ENCODE measurements at places on chromosomes 6 and 20. TPM values are rescaled to one million over a fixed set of nuclear protein-coding genes. Genes with fewer than 3 reads are reported as not detected.

Gene TRDN
- not detected for total RNA-seq

Gene TBC1D32
- 3.6 TPM for total RNA-seq

Gene C20orf202
- total RNA-seq = not detected

Gene PRICKLE4
- not detected for total RNA-seq

Gene SLC17A2
- total RNA-seq = not detected

Gene KIF6
- 0.22 TPM for total RNA-seq

Gene STMN3
- total RNA-seq = 112 TPM

Gene TREML1
- total RNA-seq = not detected

Gene PI3
- not detected for total RNA-seq

Gene HDGFL1
- not detected for total RNA-seq

Gene NKAPL
- total RNA-seq = 0.65 TPM

Gene OOEP
- not detected for total RNA-seq

Gene SLC17A3
- total RNA-seq = not detected

DNA sequence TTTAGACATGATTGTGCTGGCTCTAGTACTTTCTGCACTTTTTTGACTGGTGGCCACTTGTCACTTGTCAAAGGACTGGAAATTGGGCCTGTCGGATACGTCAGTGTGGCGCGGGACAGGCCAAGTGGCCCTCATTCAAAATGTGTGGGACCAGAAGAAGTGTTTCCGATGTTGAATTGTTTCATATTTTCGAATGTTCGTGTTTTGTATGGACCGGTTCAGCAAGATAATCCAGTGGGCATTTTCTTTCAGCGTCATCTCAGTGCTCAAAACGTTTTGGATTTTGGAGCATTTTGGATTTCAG is 3.5 kb downstream of the KIF25 start:
- no peak for DNase-seq

GRCh38 chr20:49245921-49246740 is 26.9 kb downstream of the DDX27 start:
- no peak for DNase-seq

DNA sequence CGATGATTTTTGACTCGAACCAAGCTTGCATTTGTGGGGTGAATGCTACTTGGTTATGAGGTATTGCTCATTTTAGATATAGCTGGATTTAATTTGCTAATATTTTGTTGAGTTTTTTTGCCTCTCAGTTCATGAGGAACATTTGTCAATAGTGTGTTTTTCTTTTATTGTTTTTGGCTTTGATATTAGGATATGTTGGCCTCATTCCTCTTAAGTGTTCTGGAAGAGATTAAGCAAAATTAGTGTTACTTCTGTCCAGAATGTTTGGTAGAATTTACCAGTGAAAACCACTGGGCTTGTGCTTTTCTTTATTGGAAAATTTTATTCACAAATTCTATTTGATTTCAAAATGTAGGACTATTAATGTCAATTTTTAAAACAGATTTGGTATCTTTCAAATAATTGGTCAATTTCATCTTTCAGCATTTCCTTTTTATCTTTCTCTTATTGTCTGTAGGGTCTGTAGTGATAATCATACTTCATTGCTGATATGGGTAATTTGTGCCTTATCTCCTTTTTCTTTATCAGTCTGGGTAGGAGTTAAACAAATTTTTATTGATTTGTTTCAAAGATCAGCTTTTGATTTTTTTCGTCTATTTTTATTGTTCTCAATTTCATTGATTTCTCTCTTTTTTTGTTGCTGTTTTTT is 14.1 kb downstream of the AIG1 start:
- no peak for DNase-seq

DNA sequence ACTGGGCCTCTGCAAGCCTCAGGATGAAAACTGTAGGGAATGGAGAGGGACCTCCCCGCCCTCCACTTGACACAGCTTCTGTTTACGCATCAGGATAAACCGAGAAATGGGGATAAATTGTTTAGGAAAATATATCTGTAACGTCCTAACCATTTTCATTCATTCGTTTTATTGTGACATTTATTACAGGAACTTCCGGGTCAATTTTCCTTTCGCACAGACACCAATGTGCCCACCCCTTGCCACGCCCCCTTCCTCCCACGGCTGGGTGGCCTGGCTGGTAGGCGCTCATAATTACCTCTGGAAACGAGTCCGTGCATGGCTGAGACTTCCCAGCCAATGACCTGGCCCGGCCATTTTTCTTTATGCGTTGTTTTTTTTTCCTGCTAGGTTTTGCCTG is 96.1 kb downstream of the BMP7 start:
- DNase-seq = no peak

- DNase-seq = no peak
These were observed 83.2 kb downstream of the CDC5L start for GRCh38 chr6:44470746-44471145.

DNA sequence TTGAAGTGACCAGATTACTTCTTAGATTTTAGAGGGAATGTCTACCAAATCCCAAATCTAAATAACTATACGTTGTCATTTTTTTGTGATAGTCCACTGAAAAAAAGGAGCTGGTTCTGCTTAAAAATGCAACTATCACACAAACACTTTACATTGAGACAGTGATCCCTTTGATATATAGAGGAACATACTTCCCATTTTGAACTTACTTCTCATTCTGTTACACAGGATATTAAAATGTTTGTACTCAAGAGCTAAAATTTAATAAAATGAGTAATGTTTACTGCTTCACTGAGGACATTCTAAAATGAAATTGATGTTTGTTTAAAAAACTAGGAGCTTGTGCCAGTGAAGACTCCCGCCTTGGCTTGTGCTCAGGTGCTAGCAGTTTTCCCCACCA is 174.1 kb downstream of the CARMIL1 start:
- no peak for DNase-seq

GRCh38 chr20:4896971-4897497 is 104.3 kb downstream of the SLC23A2 start:
- no peak for DNase-seq

- no peak for DNase-seq
These were observed 663 bp downstream of the FYN start for GRCh38 chr6:111872401-111873177.

DNA sequence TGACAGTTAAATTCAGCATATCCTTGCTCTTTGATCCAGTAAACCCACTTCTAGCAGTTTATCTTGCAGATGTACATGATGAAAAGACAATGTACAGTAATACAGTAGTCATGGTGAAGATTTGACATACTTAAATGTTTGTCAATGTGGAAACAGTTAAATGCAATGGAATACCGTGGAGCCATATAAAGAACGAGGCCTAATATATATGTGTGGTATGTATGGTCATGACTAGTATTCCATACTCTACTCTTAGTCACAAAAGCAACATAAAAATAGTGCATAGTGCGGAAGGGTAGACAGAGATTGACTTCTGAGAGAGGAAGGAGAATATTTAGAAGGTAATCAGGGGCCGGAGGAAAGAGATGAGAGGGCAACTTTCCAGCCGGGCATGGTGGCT is 70.7 kb upstream of the ARMC2 start:
- no peak for DNase-seq

GRCh38 chr20:40286975-40287531 is 402.0 kb downstream of the MAFB start:
- DNase-seq = no peak

DNA sequence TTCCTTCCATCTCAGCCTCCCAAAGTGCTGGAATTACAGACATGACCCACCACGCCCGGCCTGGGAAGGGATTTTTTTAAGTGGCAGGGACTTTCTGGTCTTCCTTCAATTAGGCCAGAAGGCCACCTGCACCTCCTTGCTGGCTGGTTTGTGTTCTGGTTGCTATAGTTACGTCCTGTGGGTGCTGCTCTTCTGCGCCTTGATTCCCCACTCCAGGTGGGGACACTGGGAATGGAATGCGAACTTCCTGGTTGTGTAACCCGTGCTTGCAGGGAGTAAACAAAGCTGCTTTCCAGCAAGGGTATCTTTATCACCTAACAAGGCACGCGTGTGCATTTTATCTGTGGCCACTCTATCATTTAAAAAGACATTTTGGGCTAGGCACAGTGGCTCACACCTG is 117.7 kb downstream of the PLEKHG1 start:
- peak; percentile 23 for DNase-seq

- no peak for DNase-seq
These were observed 32.7 kb downstream of the GGTLC1 start for GRCh38 chr20:23955896-23956295.

GRCh38 chr20:61861054-61861841 is 204.4 kb downstream of the TAF4 start:
- DNase-seq = no peak

GRCh38 chr6:84785671-84786070 is 21.3 kb upstream of the TBX18 start:
- no peak for DNase-seq

- DNase-seq = no peak
These were observed 71.5 kb downstream of the FAM184A start for GRCh38 chr6:119006974-119007373.

- DNase-seq = no peak
These were observed 6.6 kb downstream of the TUBB start for GRCh38 chr6:30726506-30727413.

GRCh38 chr6:46690911-46691451 is 3.3 kb downstream of the TDRD6 start:
- DNase-seq = no peak

DNA sequence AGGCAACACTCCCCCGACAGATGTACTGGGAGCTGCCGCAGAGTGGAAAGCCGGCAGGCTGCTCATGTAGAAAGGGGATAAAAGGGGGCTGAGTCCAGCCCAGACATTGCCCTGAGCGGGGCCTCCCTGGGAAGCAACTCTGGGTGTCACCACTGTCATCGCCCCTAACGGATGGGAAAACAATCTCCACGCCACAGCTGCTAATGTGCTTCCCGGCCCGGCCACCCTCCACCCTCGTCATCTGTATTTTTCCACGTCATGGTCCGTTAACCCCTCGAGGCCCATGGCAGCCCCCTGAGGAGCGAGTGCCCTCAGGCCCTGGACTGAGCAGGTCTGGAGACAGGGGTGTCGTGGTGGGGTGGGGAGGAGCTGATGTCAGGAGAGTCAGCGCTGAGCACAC is 227.4 kb downstream of the DLL1 start:
- DNase-seq = no peak

DNA sequence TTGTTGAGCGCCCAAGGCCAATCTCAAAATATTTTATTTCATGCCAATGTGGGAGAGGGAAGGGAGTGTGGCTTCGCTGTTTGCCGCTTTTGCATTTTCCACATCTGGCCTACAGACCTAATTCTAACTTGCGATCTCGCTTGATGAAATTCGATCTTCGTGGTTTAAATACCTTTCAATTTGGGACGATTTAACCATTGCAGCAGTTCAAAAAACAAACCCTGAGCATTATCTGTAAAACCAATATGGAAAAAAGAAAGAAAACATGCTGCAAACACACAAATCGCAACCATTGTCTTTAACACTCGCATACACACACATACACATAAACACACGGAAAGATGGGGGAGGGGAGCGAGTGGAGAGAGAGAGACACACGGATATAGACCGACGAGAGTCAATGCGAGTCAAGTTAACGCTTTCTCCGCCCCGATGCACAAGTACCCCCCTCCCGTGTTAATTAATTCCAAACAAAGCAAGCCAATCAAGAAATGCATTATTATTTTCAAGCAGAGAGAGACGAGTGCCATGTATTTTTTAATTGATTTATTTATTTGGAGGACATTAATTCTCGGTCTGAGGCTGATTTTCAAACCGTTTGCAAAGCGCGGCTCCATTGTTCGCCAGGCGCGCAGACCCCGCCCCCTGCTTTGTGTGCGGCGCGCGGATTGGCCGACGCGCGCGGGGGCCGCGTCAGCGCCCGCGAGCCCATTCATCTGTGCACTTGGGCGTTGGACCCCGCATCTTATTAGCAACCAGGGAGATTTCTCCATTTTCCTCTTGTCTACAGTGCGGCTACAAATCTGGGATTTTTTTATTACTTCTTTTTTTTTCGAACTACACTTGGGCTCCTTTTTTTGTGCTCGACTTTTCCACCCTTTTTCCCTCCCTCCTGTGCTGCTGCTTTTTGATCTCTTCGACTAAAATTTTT is at the start of gene MARCKS:
TSS of gene MARCKS (plus strand) at position 721 of the 931 bp plus-strand sequence. CDS start 401 bp downstream, outside the sequence.
- no peak for DNase-seq

DNA sequence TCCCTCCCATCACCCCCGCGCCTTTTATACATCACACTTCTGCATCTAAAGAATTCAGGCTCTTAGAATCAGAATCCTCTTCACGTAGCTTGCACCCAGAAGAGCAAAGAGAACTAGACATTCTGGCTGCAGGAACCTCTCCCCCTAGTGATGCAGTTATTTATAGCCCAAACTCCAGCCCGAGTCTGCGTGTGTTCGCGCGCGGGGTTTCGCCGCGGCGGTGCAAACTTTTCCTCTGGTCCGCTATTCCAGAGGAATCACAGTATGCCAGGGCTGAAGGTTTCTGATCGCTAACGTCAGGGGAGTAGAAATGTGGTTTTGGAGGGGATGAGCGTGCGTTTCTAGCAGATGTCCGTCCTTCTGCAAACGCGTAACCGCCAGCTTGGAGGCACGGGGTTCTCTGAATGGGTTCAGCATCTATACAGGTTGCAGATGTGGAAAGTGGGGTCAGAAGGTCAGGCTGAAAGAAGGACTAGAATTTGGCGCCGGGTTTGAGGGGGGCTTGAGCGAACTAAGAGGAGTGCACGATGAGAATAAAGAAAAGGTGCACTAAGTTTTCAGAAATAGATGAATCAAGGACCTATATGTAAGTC is 1.8 kb downstream of the EPHA7 start:
- no peak for DNase-seq

DNA sequence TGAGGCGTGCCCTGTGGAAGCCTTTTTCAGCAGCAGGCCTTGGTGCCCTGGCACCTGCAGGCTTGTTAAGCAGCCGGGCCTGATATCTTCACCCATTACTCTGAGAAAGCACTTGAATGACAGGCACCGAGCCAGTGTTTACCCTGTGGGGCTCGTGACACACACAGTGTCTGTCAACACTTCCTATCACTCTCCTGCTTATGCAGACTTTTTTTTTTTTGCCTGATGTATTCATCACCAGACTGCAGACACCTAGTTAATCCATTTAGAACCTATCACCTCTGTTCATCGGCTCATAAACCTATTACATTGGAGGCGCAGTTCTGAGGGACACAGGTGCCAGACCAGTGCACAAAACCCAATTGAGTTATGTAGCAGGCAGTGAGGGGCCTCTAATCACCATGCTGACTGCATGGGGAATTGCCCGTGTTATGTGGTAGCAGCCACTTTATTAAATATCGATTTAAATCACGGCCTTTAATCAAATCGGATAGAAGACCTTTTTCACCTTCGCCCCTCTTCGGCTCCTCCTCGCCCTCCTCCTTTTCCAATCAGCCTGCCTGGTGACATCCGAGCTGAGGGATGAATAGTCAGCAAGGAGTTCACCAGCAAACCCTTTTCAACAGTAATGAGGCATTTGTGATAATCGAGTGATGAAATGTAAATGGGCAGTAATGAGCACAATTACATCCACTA is 962.9 kb upstream of the SLC35B3 start:
- no peak for DNase-seq

All from epithelial cell of proximal tubule (primary cell).